ENCODE measurements at places on chromosomes 1 and 21.

DNA sequence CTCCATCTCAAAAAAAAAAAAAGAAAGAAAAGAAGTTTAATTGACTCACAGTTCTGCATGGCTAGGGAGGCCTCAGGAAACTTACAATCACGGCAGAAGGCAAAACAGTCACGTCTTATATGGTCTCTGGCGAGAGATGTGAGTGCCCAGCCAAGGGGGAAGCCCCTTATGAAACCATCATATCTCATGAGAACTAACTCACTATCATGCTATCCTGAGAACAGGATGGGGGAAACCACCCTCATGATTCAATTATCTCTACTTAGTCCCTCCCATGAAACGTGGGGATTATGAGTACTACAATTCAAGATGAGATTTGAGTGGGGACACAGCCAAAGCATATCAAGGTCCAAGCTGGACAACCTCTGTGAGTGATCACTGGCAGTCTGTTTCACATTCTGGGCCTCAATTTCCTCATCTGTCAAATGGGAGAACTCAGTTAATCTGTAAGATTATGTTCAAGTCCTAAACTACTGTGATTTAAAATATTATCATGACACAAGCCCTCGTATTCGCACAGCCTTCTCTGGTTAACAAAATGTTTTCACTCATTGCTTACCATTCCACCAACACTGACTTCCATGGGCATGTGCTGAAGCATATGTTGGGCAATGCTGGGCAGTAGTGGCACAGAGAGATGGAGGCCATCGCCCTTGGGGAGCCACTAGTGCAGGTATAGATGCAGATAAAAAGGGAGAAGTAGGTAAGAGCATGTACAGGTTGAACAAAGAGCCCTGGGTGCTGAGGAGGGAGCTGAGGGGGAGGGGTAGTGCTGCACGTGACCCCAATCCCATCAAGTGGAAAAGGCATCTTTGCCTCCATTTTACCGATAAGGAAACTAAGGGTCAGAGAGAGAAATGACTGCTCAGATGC, 46.2 kb upstream of the SLC2A1 start:
- no peak for DNase-seq

DNA sequence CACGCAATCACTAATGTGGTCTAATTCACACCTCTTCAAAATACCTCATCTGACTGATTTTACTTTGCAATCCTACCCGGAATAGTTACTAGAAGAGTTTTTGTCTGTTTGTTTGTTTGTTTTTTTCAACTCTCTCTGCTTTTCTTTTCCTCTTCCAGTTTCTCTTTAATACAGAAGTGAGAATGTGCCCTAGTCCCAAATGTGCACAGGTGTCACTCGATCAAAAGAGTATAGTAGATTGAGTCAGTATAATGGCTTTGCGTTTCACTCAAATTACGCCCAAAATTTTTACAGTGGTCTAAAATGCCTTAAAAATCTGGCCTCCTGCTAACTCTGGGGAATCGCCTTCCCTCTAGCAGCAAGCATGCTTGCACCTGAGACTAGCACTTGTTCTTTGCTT, 1536.8 kb downstream of the KCNT2 start:
- no peak for DNase-seq

GRCh38 chr1:115089420-115090185, at the start of gene TSPAN2:
TSPAN2 (minus strand) TSS chr1:115089503; CDS start chr1:115089432, 71 bp downstream.
- DNase-seq, result peak; percentile 58

GRCh38 chr1:15413563-15414444, 4.1 kb downstream of the EFHD2 start:
- no peak for DNase-seq

DNA sequence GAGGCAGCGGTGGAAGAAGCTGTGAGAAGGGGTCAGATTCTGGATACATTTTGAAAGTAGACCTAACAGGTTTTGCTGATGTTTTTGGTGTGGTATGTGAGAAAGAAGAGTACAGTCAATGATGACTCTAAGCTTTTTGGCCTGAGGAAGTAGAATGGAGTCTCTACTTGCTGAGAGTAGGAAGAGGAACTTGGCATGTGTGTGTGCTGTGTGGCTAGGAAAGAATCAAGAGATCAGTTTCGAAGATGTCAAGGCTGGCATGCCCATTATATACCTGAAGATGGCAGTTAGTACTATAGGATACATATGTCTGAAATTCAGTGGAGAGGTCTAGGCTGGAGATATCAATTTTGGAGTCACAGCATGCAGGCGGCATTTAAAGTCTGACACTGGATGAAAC, 64.4 kb downstream of the MAB21L3 start:
- DNase-seq, result no peak

GRCh38 chr1:160115545-160116282, at the start of gene ATP1A2:
ATP1A2 (plus strand) TSS chr1:160115759; CDS start chr1:160115862, 103 bp downstream.
- no peak for DNase-seq

GRCh38 chr1:167924102-167924501, 10.2 kb upstream of the ADCY10 start:
- DNase-seq, result no peak

DNA sequence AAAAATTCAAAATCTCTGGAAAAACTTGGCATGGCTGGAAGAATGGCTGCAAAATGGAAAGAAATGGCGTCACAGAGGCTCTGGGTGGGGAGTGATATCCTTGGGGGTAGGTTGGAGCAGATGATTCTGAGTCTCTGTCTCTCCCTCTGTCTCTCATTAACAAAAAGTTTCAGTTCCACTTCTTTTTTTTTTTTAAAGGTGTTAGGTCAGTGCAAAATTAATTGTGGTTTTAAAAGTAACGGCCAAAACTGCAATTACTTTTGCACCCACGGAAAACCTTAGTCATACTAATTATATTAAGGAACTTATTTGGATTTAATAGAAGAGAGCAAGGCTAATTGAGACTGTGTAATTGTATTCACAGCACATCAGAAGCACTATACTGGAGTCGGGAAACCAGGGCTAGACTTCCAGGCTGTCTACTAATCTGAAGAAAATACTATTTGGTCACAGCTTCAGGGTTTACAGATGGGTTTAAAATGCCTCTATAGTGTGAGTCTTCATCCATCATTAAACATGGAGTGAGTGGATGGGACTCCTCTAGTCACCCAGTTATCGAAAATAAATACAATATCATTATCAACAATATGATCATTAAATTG, 289.1 kb upstream of the PLD5 start:
- no peak for DNase-seq

GRCh38 chr1:150009604-150010392, 728 bp downstream of the OTUD7B start:
- DNase-seq, result no peak

DNA sequence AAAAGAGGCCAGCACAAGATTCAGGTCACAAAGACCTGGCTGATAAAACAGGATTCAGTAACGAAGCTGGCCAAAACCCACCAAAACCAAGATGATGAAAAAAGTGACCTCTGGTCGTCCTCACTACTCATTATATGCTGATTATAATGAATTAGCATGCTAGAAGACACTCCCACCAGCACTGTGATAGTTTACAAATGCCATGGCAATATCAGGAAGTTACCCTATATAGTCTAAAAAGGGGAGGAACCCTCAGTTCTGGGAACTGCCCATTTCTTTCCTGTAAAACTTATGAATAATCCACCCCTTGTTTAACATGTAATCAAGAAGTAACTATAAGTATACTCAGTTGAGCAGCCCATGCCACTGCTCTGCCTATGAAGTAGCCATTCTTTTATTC, 26.0 kb upstream of the FMO2 start:
- DNase-seq, result no peak

- no peak for DNase-seq
Measured at GRCh38 chr1:186785503-186785902, 43.2 kb upstream of the PLA2G4A start.

GRCh38 chr1:116340506-116341231, 32.4 kb upstream of the ATP1A1 start:
- no peak for DNase-seq

DNA sequence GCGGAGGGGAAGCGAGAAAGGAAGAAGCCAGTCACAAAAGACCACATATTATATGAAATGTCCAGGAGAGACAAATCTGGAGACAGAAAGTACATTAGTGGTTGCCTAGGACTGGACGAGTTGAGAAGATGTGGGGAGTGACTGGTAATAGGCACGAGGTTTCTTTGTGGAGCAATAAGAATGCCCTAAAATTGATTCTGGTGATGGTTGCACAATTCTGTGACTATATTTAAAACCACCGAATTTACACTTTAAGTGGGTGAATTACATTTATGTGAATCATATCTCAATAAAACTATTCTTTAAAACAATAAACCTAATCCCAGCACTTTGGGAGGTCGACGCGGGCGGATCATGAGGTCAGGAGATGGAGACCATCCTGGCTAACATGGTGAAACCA, 63.1 kb downstream of the ZNF281 start:
- DNase-seq, result no peak

DNA sequence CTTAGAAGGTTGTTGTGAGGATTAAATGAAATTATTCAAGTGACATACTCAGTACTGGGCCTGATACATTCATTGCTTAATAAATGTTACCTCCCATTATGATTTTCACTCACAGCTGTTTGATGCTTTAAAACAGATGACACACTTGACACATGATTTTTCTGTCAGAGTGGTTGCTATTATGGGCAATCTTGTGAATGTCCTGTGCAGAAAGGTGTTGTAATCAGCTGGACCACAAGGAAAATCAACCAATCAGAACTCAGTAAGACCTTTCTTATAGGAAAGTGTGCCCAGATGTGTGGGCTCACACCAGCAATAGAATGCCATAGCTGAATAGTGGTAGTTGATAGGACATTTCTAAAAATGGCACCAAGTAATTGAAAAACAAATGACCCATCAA, 23.5 kb downstream of the GJA5 start:
- no peak for DNase-seq

DNA sequence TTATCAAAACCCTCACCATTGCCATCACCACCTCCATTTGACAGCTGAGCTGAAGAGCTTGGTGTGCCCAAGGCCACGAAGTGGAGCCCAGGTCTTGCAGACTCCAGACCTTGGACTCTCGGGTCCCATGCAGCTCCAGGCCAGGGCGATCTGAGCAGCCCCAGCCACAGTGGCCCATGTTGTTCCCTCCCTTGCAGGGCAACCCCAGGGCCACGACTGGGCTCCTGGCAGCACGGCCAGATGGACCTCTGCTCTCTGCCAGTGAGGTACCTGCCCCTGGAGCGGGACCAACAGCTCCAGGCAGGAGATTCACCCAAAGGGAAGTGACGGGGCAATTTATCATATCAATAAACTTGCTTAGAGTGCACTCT, 182.7 kb upstream of the VAMP3 start:
- no peak for DNase-seq

- DNase-seq, result no peak
Measured at GRCh38 chr1:246004301-246004700, 502.8 kb downstream of the SMYD3 start.

DNA sequence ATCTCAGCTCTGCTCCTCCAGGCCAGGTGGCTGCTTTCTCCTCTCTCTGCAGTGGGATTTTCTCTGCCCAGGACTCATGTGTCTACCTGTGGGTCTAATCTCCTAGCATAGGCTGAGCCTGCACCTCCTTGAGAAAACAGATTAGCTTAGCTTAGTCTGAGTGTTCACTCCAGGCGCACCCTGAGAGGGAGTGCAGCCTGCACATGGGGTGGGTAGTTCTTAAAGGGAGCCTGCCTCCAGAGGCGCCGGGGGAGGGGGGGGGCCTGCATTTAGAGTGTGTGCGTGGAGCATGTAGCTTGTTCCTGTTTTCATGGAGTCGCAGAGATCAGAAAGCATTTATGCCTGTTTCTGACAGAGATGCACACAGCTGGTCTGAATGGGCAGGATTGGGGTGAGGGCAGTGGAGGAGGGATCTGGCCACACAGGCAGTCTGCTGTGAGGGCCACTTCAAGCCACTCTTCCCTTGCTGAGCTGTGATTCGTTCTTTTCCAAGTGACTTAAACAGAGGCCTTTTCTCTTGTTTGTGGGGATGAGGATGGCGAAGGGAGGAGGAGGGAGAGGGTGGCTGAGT, 45.2 kb downstream of the GALNT2 start:
- DNase-seq, result no peak

DNA sequence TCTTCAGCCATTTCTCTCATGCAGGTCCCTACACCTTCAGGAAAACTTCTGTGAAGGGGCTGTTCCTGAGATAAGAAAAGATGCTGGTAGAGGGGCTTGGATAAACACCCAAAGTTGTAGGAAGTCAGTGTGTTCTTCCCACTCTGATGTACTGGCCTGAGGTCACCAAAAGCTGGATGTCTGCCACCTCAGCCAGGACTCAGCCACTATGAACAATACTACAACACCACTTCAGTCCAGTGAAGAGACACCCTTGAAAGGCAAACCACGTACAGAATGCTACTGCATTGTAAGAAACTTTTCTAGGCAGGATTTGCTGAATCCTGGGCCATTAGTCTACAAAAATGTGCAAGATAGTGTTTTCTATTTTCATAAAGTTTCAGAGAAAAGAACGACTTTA, 2.4 kb downstream of the PTPN14 start:
- DNase-seq, result no peak

DNA sequence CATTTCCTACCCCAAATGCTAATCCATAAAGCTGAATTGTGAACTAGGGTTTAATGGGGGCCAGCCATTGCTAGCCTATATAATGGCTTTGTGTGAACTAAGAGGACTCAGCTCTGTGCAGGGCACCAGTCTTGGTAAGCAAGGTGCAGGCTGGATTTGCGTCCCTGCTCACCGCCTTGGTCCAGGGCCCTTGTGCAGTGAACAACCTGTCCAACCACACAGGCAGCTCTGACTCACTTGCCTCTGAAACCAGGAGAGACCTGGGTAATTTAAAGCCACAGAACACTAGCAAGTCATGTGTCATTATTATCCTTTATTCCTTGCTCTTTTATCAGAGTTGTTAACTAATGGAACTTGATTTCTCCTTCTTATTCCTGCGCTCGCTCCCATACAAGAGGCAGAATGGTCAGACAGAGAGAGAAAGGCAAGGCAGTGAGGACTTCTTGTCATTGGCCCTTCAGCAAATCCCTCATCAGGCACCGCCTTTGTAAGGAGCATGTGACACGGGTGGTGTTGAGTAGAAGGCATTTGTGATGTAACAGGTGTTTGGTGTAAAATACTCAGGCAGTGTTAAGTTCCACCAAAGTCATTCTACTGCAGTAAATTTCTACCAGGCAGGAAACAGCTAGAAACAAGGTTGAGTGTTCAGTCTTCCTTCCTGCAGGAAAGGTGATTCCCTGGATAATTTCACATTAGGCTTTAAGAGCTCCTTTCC, 67.3 kb upstream of the OLIG2 start:
- no peak for DNase-seq

DNA sequence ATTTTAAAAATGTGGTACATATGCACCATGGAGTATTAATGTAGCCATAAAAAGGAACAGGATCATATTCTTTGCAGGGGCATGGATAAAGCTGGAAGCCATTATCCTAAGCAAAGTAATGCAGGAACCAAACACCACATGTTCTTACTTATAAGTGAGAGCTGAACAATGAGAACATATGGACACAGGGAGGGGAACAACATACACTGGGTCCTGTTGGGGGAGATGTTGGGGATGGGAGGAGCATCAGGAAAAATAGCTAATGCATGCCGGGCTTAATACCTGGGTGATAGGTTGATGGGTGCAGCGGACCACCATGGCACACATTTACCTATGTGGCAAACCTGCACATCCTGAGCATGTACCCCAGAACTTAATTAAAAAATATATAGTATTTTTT, 352.5 kb upstream of the KAZN start:
- DNase-seq, result no peak

Measured in CD4-positive, alpha-beta T cell treated with Interleukin-4 for 1 hour (primary cell).